WTC11 (cell line): ENCODE measurements at places on chromosomes 13 and 19. TPM values are rescaled to one million over a fixed set of nuclear protein-coding genes. Genes with fewer than 3 reads are reported as not detected.

DNA sequence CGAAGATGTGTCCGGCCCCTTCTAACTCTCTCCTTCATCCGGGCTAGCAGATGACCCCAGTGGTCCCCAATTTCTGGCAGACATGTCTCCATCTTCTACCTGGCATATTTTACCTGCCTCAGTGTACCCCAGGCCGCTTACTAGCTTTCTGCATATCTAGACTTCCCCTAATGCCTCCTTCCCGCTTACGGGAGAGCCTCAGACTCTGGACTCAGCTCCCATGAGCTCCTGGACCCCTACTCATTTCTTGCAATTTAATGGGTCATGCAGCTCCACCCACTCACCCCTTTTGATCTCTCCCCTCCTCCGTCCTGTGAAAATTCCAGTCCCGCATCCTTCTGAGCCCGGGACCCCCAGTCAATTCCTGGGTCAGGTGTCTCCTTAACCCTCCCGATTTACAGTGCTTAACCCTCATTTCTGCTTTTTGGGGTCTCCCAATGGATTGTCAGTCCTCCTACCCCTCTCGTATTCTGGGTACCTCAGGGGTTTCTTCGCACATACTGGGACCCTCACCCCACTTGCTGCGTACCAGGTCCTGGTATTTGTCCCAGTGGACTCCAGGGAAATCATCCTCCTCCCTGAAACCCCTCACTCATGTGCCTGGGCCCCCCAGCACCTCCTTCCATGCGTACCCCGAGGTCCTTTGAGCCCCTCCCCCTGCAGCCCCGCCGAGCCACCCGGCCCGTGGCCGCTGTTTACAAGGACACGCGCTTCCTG, 500 bp upstream of the JUNB start:
- peaks cover 32% of the 10 kb centered on the region for H3K27me3 ChIP-seq
- peak overlapping the region; percentile 84 for H3K4me3 ChIP-seq
- DNase-seq = no peak
- peak overlapping the region; percentile 2; the same call in 1 of the 2 replicates for H3K27ac ChIP-seq
- H3K36me3 ChIP-seq = no peaks in the 10 kb centered on the region

GRCh38 chr19:6268382-6268771, 11.4 kb downstream of the MLLT1 start:
- H3K27ac ChIP-seq = peak overlapping the region; percentile 57; the same call in 1 of the 2 replicates
- no peak overlapping the region for H3K4me3 ChIP-seq
- no peak for DNase-seq
- no peaks in the 10 kb centered on the region for H3K27me3 ChIP-seq
- peaks cover 39% of the 10 kb centered on the region for H3K4me1 ChIP-seq

The TLE6 gene
- total RNA-seq = 2.5 to 3.3 TPM (median 3.1 TPM) in 3 replicates

The DENND1C gene
- 4.3 to 6.3 TPM (median 6.1 TPM) in 3 replicates for total RNA-seq

DNA sequence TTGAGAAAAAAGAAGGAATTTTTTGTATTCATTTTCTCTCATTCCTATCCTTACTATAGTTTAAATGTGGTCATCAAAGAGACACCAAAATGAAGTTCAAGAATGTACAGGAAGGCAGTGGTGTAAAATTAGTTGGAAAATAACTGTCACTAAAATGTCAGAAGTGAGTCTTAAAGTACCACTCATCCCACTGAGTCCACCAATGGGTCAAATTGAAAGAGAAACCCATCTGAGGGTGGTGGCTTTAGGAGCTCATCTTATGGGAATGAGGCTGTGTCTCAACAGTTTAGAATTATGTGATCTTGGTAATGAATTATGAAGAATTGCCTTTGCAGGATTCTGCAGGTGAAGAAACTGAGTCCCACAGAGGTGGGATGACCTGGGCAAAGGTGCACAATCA, 403.5 kb downstream of the FGF9 start:
- H3K4me3 ChIP-seq = no peak overlapping the region
- no peak for DNase-seq
- no peaks in the 10 kb centered on the region for H3K36me3 ChIP-seq
- peaks cover 18% of the 10 kb centered on the region for H3K27me3 ChIP-seq
- H3K4me1 ChIP-seq = peaks cover 19% of the 10 kb centered on the region

- peaks cover 16% of the 10 kb centered on the region for H3K27me3 ChIP-seq
- H3K4me3 ChIP-seq = no peak overlapping the region
- no peak for DNase-seq
- H3K27ac ChIP-seq = no peak overlapping the region
These were observed 2.9 kb upstream of the ZNF304 start for GRCh38 chr19:57348136-57348535.

- peaks cover 46% of the 10 kb centered on the region for H3K36me3 ChIP-seq
- peaks cover 4% of the 10 kb centered on the region; the same call in 1 of the 2 replicates for H3K27me3 ChIP-seq
- H3K4me1 ChIP-seq = peaks cover 22% of the 10 kb centered on the region
- H3K27ac ChIP-seq = peak overlapping the region; percentile 89
- DNase-seq = peak; percentile 60
- peak overlapping the region; percentile 92 for H3K4me3 ChIP-seq
These were observed 533 bp downstream of the ZNF544 start for GRCh38 chr19:58229255-58229639.

DNA sequence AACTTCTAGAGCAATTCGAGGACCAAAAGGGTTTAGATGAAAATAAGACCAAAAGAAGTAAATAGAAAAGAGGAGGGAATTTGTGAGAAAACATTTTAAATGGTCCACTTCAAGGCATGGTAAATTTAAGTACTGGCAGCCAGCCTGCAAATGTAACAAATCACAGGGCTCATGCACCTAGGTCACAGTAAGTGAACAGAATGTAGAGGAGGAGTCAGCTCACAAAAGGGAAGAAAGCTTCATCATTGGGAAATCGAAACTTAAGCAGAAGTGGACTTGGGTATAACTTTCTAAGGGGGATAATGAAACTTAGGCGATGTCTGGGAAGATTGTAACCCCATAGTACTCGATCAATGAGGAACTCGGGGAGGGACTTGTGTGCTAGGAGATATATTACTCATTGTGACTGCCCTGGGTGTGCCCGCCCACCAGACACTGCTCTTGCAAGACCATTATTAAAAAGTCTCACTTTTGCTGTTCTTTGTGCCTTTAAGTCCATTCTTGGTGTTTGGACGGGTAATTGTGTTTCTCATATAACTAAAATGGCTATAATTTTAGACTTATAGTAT, 1053.6 kb upstream of the MIR17HG start:
- peaks cover 2% of the 10 kb centered on the region; the same call in 1 of the 2 replicates for H3K4me1 ChIP-seq
- H3K36me3 ChIP-seq = no peaks in the 10 kb centered on the region
- H3K4me3 ChIP-seq = no peak overlapping the region
- H3K27ac ChIP-seq = no peak overlapping the region
- no peaks in the 10 kb centered on the region for H3K27me3 ChIP-seq
- no peak for DNase-seq

GRCh38 chr13:30394751-30395191, 27.5 kb upstream of the UBE2L5 start:
- H3K4me1 ChIP-seq = peaks cover 23% of the 10 kb centered on the region
- H3K27ac ChIP-seq = peak overlapping the region; percentile 61
- H3K4me3 ChIP-seq = peak overlapping the region; percentile 71
- no peak for DNase-seq

The PGLYRP2 gene
- total RNA-seq = not detected in 3 replicates

GRCh38 chr13:40401911-40402776, 264.3 kb downstream of the FOXO1 start:
- no peak for DNase-seq
- no peaks in the 10 kb centered on the region for H3K27me3 ChIP-seq
- no peaks in the 10 kb centered on the region for H3K36me3 ChIP-seq

- H3K4me1 ChIP-seq = no peaks in the 10 kb centered on the region
- H3K27ac ChIP-seq = no peak overlapping the region
- H3K4me3 ChIP-seq = no peak overlapping the region
These were observed 120.7 kb upstream of the SOX1 start for GRCh38 chr13:111946214-111946613.

DNA sequence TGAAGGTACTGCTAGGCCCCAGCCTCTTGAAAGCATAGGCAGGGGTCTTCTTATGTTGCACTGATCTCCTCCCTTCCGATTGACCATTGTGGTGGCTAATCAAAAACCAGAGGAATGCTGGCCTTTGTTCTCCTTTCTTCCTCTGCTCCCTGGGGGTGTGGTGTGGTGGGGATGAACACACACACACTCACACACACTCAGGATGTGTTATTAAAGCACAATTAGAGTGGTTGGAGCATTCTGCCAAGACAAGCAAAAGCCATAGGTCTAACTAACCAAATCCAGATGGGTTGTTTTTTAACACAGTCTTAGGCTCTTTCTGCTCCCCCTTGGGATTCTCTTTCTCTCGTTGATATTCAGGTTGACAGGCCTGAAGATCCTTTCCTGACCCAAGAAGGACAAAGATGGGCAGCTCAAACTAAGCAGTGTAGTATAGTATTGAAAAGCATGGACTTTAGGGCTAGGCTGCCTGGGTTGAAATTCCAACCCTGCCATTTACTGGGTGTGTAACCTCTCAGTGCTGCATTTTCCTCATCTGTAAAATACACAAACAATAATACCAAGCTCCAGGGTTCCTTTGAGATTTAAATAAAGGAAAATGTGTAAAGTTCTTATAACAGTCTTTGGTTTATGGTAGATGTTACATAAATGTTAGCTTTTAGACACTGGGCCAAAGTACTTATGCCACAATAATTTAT, 25.5 kb upstream of the DGKH start:
- H3K27ac ChIP-seq = no peak overlapping the region
- H3K27me3 ChIP-seq = no peaks in the 10 kb centered on the region
- H3K4me1 ChIP-seq = peaks cover 5% of the 10 kb centered on the region; the same call in 1 of the 2 replicates

DNA sequence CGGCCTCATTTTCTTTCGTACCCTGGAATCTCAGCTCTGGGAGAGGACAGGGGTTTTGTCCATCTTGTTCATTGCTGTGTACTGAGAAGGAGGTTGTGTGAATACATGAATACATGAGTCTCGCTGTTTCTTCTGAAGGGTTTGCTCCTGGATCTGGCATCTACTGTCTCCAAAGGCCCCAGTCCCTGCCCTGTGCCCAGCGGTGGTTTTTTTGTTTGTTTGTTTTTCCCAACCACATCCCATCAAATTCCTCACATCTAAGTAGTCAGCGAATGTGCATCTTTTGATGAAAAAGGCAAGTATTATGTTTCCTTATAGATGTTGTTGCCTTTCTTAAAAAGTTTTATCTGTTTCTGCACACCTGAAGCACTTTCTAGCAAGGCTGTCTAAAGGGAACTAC, 12.5 kb downstream of the DCAF15 start:
- H3K27me3 ChIP-seq = peaks cover 3% of the 10 kb centered on the region
- no peak for DNase-seq
- H3K27ac ChIP-seq = no peak overlapping the region
- H3K36me3 ChIP-seq = peaks cover 15% of the 10 kb centered on the region
- H3K4me3 ChIP-seq = no peak overlapping the region

GRCh38 chr13:70370924-70371323, 262.7 kb upstream of the KLHL1 start:
- no peak for DNase-seq
- H3K4me1 ChIP-seq = peaks cover 3% of the 10 kb centered on the region; the same call in 1 of the 2 replicates
- no peak overlapping the region for H3K4me3 ChIP-seq

DNA sequence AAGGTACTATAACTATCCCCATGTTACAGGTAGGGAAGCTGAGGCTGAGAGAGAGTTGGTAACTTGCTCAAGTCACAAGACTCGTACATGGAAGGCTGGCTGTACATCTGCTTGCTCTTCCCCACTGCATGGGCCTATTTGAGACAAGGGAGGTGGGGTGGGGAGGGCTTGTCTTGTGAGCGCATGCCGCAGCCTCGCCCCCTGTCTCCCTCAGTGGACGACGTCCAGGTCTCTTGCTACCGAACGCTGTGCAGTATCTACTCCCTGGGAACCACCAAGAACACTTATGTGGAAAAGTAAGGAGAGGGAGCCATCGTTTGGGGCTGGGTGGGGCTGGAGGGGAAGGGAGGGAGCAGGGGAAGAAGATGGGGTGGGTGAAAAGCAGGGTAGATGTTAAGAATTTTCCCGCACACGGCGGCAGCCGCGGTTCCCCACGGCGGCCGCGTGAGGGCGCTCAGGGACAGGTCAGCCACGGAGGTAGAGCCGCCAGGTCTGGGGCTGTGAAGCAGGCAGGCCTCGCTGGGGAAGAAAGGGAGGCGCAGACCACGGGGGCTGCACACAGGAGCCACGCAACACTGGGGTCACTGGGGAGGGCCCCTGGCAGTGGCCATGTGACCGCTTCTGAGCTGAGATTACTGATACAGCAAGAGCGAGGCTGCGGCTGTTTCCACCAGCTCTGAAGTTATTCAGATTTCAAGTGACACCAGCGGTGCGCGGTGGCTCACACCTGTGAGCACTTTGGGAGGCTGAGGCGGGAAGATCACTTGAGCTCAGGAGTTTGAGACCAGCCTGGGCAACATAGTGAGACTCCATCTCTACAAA, 81.5 kb downstream of the RYR1 start:
- no peak overlapping the region for H3K4me3 ChIP-seq
- H3K36me3 ChIP-seq = no peaks in the 10 kb centered on the region; the same call in 1 of the 2 replicates
- DNase-seq = peak; percentile 84

The UPF1 gene
- 77.3 to 82.5 TPM (median 81.9 TPM) in 3 replicates for total RNA-seq

GRCh38 chr13:37047846-37048245, 11.6 kb downstream of the SUPT20H start:
- no peaks in the 10 kb centered on the region for H3K4me1 ChIP-seq
- peaks cover 33% of the 10 kb centered on the region for H3K36me3 ChIP-seq
- no peak overlapping the region for H3K4me3 ChIP-seq

- H3K27ac ChIP-seq = no peak overlapping the region
- H3K27me3 ChIP-seq = no peaks in the 10 kb centered on the region
- DNase-seq = peak; percentile 6
- H3K4me3 ChIP-seq = no peak overlapping the region
These were observed 13.9 kb downstream of the TFDP1 start for GRCh38 chr13:113598481-113598880.

The ZNF575 gene
- total RNA-seq = 0.13 to 0.25 TPM in 2 of 3 replicates, not detected in the other

The SUPT20H gene
- total RNA-seq = 61.4 to 68.0 TPM (median 64.3 TPM) in 3 replicates

GRCh38 chr13:77740931-77741596, 43.6 kb downstream of the SLAIN1 start:
- no peak for DNase-seq
- H3K27me3 ChIP-seq = no peaks in the 10 kb centered on the region
- peaks cover 25% of the 10 kb centered on the region for H3K4me1 ChIP-seq
- H3K36me3 ChIP-seq = peaks cover 21% of the 10 kb centered on the region

The TJP3 gene
- total RNA-seq = 36.2 to 44.0 TPM (median 39.7 TPM) in 3 replicates

The KIR3DL2 gene
- not detected in 3 replicates for total RNA-seq

The NXNL1 gene
- total RNA-seq = not detected in 3 replicates

GRCh38 chr13:43316946-43317353, 293.6 kb downstream of the DNAJC15 start:
- peak overlapping the region; percentile 86 for H3K27ac ChIP-seq
- H3K27me3 ChIP-seq = no peaks in the 10 kb centered on the region; the same call in 1 of the 2 replicates
- H3K4me1 ChIP-seq = peaks cover 54% of the 10 kb centered on the region
- no peaks in the 10 kb centered on the region for H3K36me3 ChIP-seq

DNA sequence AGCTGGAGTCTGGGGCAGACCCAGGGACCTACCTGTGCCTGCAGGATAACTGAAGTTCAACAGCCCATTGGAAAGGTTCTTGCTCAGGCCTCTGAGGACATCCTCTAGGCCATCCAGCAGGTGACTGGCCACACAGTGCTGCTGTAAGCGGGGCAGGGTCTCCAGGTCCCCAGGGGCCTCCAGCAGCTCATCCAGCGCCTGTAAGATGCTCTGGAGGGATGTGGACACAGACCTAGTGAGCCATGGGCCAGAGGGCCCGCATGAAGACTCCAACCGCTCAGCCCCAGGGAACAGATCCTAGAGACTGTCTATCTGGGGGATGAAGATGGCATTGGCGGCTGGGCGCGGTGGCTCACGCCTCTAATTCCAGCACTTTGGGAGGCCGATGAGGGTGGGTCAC, 14.0 kb downstream of the ADGRE2 start:
- no peak overlapping the region for H3K4me3 ChIP-seq
- peaks cover 31% of the 10 kb centered on the region for H3K36me3 ChIP-seq

- peaks cover 51% of the 10 kb centered on the region for H3K36me3 ChIP-seq
- H3K4me1 ChIP-seq = 0 out of 2 replicates have a peak, but pooled peaks cover 3% of the 10 kb centered on the region
- DNase-seq = peak; percentile 61
- peak within 1 kb of the TSS; percentile 82 for H3K4me3 ChIP-seq
These were observed at the start of gene ZFP28 for GRCh38 chr19:56538761-56539263. Gene ZFP28 (plus strand): TSS chr19:56538948. CDS start chr19:56539019, 71 bp downstream.
